ENCODE measurements at places on chromosomes 2 and 18. TPM values are rescaled to one million over a fixed set of nuclear protein-coding genes. Genes with fewer than 3 reads are reported as not detected.

The CD8B2 gene
- total RNA-seq, result 0.15 TPM

The ZRANB3 gene
- 4.4 TPM for total RNA-seq

The CLEC4F gene
- 0.27 TPM for total RNA-seq

The SOCS6 gene
- total RNA-seq, result 3.1 TPM

The OR6B2 gene
- total RNA-seq, result not detected

The SERPINB13 gene
- not detected for total RNA-seq

The KCNIP3 gene
- not detected for total RNA-seq

The CNGA3 gene
- not detected for total RNA-seq

The TEX44 gene
- total RNA-seq, result not detected

The RFX8 gene
- total RNA-seq, result 2.8 TPM

The GCG gene
- not detected for total RNA-seq

The TLX2 gene
- total RNA-seq, result 1.2 TPM

The SPEG gene
- total RNA-seq, result 0.39 TPM

The TSGA10 gene
- 5.9 TPM for total RNA-seq

The PROKR1 gene
- 0.05 TPM for total RNA-seq

The BCL11A gene
- total RNA-seq, result not detected

The PLGLB1 gene
- total RNA-seq, result 4.0 TPM
